Testis (tissue), 5 donors: ENCODE measurements at places on chromosomes 2 and 18.

GRCh38 chr2:66509326-66509811 is 74.4 kb downstream of the MEIS1 start:
- DNase-seq = no peak

- DNase-seq = no peak
These were observed 26.3 kb downstream of the B4GALT6 start for GRCh38 chr18:31657823-31658669.

DNA sequence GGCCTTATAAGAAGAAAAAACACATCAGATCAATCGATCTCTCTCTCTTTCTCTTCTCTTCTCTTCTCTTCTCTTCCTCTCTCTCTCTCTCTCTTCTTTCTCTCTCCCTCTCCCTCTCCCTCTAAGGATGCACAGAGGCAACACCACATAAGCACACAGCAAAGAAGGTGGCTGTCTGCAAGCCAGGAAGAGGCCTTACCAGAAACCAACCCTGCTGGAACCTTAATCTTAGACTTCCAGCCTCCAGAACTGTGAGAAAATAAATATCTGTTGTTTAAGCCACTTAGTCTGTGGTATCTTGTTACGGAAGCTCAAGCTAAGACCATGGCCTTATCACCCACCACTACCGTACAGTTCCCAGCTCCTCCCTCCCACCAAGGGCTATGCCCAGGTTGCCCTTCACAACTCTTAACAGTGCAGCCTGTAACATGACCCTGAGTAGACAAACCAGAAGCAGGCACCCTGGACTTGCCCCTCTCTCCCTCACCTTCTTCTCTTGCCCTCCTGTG is 25.2 kb upstream of the TMEM237 start:
- no peak for DNase-seq

GRCh38 chr2:20467789-20468548 is 21.1 kb downstream of the RHOB start:
- DNase-seq = no peak

GRCh38 chr2:173049831-173050230 is 25.8 kb upstream of the MAP3K20 start:
- DNase-seq = no peak

- DNase-seq = peak; percentile 29
These were observed 133.1 kb upstream of the SEC11C start for GRCh38 chr18:59006461-59007067.

DNA sequence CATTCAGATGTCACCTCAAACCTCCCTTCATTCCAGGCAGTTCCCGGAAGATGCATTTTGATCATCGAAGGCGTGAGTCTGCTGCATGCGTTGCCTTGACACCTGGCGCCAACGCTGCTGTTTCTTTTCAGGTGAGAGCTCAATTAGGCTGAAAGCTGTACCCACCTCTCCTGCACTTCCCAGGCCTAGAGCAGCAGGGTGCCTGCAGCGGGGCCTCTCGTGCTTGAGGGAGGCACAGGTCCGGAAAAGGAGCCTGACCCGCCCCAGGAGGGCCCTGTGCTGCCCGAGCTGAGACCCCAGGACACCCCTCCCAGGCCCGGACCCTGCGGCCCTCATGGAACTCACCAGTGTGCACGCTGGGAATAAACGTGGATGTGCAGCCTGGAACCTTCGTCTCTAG is 31.4 kb upstream of the KCNG2 start:
- DNase-seq = peak; percentile 9

GRCh38 chr2:9287400-9288045 is 80.9 kb downstream of the ASAP2 start:
- DNase-seq = no peak

DNA sequence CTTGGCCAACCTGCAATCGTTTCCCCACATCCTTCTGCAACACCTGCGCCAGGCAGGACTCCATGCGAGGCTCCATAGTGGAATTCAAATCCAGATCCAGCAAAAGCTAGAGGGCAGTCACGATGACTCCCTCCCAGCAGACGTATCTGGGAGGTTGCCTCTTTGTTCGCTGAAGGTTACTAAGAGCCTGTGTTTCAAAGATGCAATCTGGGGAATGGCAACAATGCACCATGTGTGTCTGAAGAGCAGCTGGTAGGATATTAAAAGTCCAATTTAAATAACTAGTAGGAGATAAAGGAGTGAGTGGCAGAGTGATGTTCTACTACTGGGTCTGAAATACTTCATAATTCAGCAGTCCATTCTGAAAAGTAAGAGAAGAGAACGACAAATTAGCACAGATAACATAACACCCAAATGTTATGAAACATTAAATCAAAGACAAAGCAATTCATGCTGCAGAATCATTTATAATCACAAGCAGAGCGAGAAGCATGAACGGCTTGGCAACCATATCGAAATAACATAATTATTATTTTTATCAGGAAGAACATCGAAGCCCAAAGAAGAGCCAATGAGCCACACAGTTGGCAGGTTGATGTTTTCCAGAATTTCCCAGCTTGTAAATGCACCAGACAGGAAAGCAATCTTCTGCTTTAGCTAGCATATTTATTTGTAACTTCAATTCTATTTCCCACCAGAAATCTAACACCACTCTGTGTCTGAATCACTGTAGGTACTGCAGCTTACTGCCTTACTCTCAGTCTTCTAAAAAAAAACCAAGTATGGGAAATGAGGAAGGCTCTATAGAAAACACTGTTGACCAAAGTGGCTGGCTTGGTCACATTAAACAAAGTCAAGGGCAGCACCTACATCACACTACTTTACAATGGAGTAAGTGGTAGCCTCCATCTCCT is 43.2 kb downstream of the CLASP1 start:
- DNase-seq = peak; percentile 66

DNA sequence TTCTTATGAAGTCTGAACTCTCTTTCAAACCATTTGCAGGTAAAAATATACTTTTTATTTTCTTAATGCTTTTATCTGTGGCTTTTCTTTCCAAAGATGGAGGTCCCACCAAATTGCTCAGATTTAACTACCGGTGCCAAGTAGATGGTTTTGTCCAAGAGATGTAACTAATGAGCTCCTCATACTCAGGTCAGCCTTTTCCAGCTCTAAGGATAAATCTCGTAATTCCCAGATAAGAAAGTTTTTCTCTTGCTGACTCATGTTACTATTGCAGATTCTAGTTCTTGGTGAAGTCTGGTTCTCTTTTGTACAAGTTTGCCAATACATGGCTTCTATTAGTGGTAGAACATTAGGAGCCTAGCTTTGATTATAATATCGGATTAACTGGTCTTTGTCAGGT is 550.8 kb upstream of the ZNF804A start:
- no peak for DNase-seq

DNA sequence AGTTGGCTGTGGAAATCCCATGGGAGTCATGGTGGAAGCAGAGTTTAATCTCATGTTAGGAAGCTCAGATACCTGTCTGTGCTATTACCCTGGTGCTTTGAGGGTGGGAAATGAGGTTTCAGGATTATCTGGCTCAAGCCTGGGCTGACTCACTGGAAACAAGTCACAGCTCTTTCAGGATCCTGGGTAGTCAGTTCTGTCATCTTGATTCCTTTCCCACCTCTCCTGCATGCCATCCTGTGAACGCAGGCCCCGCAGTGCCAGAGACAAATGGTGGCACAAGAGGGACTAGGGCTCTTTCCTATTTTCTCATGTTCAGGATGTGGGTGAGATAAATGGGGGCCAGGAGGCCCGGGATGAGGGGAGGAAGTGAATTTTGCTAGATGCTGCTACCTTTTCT is 3.7 kb upstream of the FAM136A start:
- DNase-seq = no peak

GRCh38 chr2:219643084-219643473 is 15.6 kb downstream of the SLC4A3 start:
- no peak for DNase-seq

DNA sequence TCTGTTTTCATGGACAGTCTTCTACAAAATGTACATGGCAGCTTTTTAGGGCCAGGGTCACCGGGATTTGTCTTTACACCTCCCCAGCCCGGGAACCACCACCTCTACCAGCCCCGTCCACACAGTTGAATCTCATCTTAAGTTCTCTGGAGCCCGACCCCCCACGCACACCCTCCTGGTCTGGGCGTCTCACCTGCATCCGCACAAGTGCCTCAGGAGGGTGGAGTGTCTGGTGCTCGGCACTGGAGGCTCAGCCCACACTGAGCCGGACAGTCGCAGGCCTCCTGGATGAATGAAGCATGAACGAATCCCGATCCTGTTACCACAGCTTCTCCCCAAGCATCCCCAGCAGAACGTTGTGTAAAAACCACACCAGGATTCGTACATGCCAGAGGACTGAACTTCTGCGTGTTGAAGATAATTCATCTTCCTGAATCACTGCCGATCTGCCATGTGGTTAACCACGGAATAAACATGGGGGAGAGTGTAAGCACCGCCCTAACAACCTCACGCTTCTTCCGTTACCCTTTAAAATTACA is 162.0 kb downstream of the RTP5 start:
- no peak for DNase-seq

DNA sequence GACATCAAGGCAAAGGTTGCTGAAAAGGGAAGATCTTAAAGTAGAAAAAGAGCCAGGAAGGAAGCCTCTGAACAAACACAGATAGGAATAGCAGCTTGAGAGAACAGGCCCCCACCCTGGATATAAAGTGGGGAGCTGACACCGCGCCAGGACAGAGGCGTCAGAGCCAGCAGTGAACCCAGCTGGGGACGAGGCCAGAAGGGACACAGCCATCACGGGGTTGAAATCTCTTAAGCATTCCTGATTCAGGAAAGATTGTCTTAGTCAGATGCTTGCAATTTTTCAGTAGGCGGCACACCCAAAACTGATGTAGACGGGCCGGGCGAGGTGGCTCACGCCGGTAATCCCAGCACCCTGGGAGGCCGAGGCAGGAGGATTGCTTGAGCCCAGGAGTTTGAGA is 93.8 kb upstream of the PHLPP1 start:
- DNase-seq = no peak

DNA sequence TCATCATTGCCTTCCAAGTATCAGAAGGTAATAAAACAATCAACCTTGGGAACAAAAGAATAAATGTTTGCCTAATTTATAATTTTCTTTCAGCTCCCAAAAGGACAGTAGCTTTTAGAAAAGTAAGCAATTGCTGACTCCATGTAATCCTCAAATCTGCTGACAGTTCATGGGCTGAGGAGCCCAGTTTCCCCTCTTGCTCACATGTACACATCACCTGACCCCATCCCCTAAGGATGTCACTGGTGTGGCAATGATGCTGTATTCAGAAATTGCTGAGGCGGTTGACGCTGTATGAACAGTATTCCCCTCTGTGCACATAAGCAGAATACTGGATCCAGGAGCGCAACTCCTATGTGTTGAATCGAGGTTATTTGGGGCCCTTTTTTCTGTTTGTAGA is 56.1 kb upstream of the LYPD1 start:
- no peak for DNase-seq
